EH (cell line): ENCODE measurements at places on chromosomes 16 and 17.

- DNase-seq: no peak
Observed at GRCh38 chr17:73600103-73600871, 44.0 kb downstream of the SDK2 start.

DNA sequence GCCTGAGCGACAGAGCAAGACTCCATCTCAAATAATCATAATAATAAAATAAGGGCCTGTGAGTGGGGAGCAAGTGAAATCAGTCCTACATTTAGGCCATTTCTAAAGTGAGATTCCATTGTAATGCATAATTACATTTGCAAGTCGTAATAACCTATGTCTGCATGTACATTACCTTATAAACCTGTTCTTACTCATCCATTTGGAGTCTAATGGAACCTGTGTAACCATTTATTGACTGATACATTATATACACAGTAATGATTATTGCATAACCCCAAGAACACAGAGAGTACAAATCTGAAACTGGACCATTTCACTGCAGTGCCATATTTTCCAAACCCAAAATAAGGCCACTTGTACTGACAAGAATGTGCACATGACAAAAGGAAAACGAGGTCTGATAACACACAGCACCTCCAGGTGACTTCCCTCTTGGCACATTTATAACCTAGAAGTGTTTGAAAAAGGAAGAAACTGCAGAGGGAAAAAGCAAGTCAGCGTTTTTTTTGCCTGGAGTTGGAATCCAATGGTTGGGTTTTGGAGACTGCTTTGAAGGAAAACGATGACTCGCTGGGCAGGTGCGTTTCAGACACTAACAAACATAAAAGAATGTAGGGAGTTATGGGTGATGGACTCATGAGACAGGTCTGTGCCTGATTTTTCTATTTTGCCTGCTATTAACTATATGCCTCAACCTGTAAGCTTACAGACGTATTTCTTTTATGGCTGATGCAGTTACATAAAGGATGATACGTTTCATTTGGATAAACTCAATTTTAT lies 63.6 kb upstream of the KIFC3 start:
- DNase-seq: no peak

DNA sequence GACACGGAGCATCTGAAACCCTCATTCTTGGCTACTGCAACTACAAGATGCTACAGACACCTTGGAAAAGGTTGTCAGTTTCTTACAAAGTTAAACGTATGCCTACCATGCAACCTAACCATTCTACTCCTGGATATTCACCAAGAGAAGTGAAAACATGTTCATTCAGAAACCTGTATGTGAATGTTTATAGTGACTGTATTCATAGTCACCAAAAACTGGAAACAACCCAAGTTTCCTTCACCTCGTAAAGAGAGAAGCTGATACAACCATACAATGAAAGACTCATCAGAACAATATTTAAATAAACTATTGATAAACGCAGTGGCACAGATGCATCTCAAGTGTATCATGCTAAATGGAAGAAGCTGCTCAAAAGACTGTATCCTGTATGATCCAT lies 55.4 kb upstream of the CHMP6 start:
- DNase-seq: no peak

- DNase-seq: no peak
Observed at GRCh38 chr17:46057366-46057765, 58.3 kb downstream of the STH start.

DNA sequence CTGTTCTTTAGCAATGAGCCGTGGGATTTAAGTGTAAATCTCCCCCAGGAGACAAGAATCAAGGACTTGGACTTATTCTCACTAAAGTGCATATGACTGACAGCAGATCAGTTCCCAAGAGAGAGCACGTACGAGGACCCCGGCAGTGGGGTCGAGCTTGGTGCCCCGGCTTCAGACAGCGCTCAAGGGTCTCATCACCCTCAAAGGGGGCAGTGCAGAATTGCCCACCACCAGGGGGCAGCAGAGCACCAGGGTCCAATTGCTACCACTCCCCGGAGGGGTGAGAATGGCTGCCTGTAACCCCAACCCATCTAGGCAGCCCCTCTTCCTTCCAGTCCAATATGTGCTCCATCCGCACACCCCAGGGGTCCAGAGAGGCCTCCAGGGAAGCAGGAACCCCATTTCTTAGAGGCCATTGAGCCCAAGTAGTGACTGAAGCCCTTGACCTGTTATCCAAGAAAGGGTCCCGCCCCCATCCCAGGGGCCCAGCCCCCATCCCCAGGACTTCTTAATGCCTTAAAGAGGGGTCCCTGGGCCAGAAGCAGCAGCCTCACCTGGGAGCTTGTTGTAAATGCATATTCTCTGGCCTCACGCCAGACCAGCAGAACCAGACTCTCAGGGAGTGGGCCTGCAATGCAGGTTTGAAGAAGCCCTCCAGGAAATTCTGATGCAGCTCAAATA lies 86.1 kb downstream of the ZDHHC7 start:
- DNase-seq: peak; percentile 53

DNA sequence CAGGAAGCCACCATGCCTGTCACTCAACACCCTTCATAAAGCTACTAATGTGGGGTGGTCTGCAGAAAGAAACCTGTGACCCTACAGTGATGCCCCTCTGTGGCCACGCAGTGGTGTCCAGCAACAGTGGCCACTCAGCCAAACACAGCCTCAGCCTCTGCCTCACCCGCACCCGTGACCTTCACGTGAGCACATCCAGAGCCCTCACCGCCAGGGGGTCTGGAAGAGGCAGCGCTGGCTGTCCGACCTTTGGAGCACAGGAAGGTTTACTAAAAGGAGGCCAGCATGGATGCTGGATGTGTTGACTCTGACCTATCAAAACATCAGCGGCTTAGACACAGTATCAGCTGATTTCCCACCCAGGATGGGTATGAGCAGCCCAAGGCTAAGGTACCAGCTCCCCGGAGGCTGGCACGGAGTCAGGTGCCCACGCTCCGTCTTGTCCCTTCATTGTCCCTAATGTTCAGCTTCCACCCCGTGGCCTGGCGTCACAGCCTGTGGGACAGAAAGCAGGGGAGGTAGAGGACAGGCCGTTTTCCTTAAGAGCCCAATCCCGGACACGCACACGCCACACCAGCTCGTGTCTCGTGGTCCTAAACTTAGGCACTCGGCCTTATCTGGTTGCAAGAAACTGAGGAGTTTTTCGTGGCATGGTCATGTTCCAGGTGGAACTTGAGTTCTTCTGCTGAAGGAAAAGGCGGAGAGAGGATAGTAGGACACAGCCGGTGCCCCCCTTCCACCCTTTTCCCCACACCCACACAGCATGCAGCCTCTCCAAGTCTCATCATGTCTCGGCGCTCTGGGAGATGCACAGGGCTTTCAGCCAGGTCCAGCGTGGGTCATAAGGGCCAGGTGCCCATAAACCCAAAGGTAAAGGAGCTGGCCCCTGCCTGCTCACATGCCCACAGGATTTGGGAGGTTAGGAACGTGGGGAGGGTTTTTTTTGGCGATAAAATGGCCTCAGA lies 49.7 kb upstream of the ENDOV start:
- DNase-seq: no peak

- peak; percentile 90 for DNase-seq
Observed at GRCh38 chr17:31570951-31571892, 179.7 kb downstream of the RAB11FIP4 start.

- no peak for DNase-seq
Observed at GRCh38 chr16:66359811-66360608, 6.5 kb upstream of the CDH5 start.

- no peak for DNase-seq
Observed at GRCh38 chr17:1995907-1996799, 29.0 kb downstream of the RTN4RL1 start.

DNA sequence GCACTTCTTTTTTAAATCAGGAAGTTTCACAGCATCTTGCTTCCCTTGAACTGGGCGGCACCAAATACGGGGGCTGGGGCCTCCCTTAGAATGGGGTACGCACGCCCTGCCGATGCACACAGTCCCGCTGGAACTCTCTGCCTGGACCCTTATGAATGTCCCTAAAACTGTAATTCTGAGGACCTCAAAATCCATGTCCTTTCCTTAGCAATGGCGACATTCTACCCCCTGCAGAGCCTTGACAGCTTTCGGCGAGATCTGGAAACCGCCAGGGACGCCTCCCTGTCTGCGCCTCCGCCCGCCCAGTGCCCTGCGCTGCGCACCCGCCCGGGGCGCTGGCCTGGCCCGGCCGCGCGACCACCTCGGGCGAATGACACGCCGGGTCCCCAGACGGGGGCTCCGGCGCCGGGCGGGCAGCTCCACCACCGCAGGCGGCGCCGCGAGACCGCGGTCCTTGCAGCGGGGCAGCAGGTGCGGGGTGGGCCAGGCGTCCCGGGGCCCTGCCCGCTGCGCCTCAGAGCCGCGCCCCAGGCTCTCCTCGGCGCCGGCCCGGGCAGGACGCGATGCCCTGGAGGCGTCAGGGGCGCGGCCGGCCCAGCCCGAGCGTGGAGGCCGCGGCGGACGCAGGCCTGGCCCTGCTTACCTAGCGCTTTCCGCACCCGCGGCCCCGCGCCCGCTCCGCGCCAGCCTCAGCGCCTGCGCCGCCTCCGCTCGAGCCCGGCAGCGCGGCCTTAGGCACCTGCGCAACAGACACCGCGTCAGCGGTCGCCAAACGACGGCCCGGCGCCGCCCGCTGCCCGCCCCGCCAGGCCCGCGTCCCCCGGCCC lies 548 bp downstream of the HAGH start:
- peak; percentile 26 for DNase-seq

- DNase-seq: no peak
Observed at GRCh38 chr16:23907457-23907902, 71.7 kb downstream of the PRKCB start.

- DNase-seq: no peak
Observed at GRCh38 chr17:61362852-61363600, 36.6 kb upstream of the TBX2 start.

DNA sequence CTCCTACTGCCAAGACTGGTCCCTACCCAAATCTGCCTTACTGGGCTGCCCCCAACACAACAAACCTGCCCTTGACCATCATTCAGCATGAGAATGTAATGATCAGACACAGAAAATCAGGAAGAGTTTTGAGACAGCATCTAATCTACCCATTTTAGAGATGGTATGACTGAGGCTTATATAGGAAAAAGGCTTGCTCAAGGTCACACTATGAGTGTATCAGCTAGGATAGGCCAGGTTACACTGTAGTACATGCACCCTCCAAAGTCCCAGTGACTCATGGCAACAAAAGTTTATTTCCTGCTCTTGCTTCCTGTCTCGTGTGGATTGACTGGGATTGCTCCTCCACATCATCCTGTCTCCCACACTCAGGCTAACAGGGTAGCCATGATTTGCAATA lies 27.9 kb downstream of the NLRC5 start:
- DNase-seq: peak; percentile 65

- no peak for DNase-seq
Observed at GRCh38 chr16:84021488-84021887, 21.1 kb downstream of the SLC38A8 start.
